Diencephalon (tissue), 1 donor: ENCODE measurements at places on chromosomes 12 and 14. TPM values are rescaled to one million over a fixed set of nuclear protein-coding genes. Genes with fewer than 3 reads are reported as not detected.

NELL2 gene
- 462 TPM for total RNA-seq

IFI27L1 gene
- 15.7 TPM for total RNA-seq

AKAP6 gene
- 161 TPM for total RNA-seq

ITPR2 gene
- 46.6 TPM for total RNA-seq

DLK1 gene
- 1.4 TPM for total RNA-seq

SGPP1 gene
- total RNA-seq = 30.9 TPM

RAD9B gene
- 1.6 TPM for total RNA-seq
